ENCODE measurements at places on chromosomes 2 and 18.

DNA sequence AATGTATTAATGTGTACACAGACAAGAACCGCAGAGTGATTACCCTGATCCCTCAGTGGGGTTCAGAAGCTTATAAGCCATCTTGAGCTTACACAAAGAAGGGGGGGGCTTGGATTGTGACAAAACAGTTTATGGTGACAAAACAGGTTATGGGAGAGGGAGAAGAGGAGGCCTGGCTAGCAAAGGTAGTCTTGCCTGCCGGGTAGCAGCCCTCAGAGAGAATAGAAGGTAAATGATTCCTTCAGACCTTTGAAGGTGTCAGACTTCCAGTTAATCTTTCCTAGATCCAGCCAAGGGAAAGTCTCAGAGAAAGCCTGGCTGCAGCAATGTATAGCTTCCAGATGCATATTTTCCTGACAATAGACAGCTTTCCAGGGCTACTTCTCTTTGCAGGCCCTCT, 44.6 kb upstream of the RAPH1 start:
- no peak for DNase-seq

GRCh38 chr18:23531912-23532311, 28.6 kb downstream of the RMC1 start:
- DNase-seq = no peak

DNA sequence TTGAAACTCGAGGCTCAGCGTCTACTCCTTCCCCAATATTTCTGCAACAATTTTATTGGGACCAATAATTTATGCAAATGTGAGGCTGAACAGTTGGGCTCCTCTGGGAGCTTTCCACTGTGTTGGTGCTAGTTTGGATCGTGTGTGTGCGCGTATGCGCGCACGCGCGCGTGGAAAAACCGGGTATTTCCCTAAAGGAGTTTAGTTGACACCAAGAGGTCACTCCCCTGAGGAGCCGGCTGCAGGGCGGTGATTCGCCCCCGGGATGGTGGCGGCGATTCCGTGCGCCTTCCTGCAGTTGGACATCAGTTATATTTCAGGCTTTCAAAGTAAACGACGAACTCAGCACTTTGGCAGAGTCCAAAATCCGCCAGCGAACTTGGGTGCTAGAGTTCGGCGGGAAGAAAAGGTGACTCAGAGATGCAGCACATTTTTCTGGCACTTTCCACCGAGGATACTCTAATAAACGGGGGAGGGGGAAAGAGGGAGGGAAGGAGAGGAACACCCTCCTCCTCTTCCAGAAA, 186.5 kb upstream of the FANCL start:
- DNase-seq = peak; percentile 56

GRCh38 chr2:13545320-13545719, 828.6 kb downstream of the TRIB2 start:
- no peak for DNase-seq

GRCh38 chr18:23350188-23350587, 102.9 kb upstream of the RIOK3 start:
- DNase-seq = no peak

- DNase-seq = no peak
Measured at GRCh38 chr2:60954139-60954538, 63.4 kb upstream of the PEX13 start.

- no peak for DNase-seq
Measured at GRCh38 chr2:179341152-179341866, 76.7 kb upstream of the SESTD1 start.

GRCh38 chr2:11458753-11459152, 7.2 kb downstream of the E2F6 start:
- DNase-seq = no peak

- no peak for DNase-seq
Measured at GRCh38 chr2:237955640-237956401, 11.0 kb upstream of the UBE2F start.

GRCh38 chr18:7248877-7249276, 18.0 kb downstream of the LRRC30 start:
- DNase-seq = no peak

- no peak for DNase-seq
Measured at GRCh38 chr2:175188761-175189160, 7.3 kb upstream of the ATP5MC3 start.

DNA sequence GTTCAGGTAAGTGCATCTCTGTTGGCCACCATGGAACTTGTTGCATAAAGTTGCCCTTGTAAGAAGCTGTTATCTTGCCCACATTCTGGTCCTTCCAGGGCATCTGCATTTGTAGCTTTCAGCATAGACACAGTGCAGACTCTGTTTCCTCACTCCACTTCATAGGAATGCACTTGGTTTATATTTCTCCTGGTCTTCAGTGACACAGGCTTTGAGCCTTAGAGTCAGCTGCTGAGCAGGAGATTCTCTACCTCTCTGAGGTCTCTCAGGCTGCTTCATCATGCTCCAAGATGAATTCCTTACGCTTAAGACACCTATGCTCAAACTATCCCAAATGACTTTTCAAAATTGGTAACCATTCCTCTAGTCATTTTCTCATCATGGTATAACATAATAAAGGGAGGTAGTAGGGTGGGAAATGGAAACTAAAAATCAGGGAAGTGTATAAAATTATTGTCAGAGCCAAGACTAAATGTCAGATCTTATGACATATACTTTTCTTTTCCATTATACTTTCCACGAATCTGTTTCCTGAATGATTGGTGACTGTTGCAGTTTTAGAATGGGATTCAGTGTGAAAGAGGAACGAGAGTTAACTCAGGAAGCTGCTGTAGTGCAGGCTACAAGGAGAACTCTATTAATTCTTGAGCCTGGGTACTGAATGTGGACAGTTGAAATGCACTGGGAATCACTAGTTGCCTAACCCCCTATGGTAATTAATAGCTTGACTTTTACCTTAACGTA, 72.0 kb downstream of the GALNT1 start:
- DNase-seq = no peak

GRCh38 chr2:234329202-234329960, 167.5 kb downstream of the ARL4C start:
- peak; percentile 41 for DNase-seq

- DNase-seq = no peak
Measured at GRCh38 chr2:7900593-7900992, 781.3 kb upstream of the ID2 start.

DNA sequence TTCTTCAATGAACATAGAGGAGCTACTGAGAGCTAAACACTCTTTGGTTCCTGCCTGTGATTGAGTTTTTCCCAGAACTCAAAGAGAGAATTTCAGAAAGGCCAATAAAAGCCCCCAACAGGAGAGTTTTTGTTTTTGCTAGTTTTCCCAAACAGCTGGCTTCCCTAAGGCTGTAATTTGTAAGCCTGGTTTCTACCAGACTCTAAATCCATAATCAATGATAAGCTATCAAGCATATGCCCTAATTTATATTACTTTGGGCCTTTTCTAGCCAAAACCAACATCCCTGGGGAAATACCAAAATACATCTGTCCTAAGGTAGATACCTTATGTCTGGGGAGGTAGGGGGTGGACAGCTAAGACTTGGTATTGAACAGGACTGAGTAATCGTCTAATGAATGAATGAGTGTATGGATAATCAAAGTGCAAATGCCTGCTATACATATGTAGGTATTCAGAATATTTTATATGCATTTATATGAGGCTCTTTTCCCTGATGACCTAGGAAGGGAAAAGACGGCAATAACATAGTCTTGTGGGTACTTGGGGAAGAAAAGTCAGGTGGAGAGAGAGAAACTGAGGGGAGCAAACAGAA, 26.0 kb upstream of the APOB start:
- no peak for DNase-seq

DNA sequence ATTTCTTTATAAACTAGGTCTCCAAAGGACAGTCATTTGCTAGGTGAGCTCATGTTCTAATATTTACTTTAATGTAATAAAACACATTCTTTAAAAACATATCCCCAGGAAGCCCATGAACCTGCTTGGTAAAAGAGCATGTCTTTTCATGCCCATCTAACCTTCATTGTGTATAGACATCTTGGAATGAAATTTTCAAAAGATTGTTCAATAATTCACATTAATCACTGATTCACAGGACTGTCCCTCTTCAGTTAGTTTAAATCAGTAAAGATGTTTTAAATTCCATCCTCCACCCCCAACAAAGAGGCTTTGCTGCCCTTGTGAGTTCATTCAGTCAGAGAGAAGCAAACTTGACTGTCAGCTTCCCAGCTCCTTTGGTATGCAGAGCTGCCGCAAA, 633.4 kb upstream of the CELF4 start:
- DNase-seq = no peak

DNA sequence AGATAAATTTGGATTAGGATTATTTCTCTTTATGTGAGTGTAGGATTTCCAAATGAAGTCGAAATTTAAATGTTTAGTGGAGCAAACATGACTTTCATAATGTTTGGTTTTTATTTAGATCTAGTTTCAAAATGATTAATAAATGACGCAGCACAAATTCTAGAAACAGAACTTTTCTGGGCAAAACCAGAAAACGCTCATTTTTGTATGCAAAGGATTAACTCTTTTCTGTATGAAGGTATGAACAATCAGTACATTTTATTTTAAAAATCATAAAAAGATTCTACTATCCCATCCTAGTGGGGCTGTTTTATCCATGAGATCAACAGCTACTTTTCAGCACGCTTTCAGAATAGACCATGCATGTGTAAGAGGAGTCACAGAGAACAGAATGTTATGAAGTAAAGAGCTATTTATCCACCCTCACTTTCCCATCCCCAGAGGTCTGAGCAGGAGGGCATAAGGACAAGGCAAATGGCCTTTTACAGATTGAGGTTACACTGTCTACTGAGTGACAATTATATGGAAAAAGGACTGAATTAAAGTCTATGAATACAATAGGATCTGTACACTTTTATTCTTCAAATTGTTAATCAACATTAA, 270.8 kb downstream of the ZEB2 start:
- DNase-seq = no peak

GRCh38 chr2:42566837-42567321, 1.6 kb upstream of the MTA3 start:
- no peak for DNase-seq

DNA sequence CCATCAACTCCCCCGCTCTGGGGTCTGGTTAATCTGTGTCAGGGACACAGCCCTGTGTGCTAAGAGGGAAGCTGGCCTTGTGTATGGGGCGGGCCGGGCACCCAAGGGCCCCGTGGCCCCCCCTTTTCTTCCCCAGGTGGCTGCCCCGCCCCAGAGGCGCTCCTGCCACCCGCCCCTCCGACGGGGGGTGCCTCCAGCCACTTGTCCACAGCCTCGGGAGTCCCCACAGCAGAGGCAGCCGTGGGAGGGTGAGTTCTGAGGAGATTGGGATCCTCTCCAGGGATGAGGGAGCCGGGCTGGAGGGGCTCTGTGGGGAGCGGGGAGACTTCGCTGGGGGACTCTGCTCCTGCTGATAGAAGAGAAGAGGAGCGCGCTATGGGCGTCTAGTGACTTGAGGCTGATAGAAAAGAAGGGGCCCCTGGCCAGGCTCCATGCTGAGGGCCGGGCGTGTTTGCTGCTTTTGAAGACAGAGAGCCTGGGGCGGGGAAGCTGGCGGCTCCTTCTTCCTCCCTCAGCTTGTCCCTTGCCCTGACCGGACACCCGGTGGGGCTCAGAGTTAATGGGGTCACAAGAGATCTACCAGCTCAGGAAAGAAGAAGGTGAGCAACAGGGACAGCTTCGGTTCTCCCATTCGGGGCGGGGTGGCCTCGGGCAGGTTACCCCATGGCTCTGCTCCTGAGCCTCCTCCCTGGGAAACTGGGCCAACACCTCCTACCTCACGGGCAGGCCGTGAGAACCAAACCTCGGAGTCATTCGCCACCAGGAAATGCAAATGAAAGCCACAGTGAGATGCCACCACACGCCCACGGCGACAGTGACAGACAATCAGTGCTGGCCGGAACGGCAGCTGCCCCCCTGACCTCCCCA, 89.4 kb upstream of the TAF1B start:
- no peak for DNase-seq

GRCh38 chr18:9354256-9354655, 19.7 kb downstream of the TWSG1 start:
- no peak for DNase-seq
